ENCODE measurements at places on chromosomes 6 and 20.

GRCh38 chr6:156146891-156147290 is 630.3 kb upstream of the ARID1B start:
- H3K4me1 ChIP-seq: no peaks in the 10 kb centered on the region
- no peak overlapping the region for H3K27ac ChIP-seq
- no peak overlapping the region for H3K4me3 ChIP-seq
- peaks cover 5% of the 10 kb centered on the region for H3K36me3 ChIP-seq
- DNase-seq: no peak
- H3K27me3 ChIP-seq: no peaks in the 10 kb centered on the region

DNA sequence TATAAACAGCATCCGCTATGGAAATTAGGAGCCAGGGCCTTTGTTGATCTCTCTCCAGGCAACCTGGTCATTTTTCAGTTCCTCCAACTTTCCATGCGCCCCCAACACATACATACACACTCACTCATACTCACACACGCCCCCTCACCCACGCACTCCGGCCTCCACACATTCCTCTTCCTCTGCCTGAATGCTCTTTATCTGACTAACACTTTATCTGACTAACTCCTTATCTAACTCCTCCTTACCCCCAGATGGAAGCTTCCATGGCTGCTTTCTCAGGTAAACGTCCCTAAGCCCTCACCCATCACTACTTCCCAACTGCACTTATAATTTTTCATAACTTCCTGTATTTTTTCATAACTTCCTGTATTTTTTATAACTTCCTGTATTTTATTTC is 17.4 kb downstream of the CASS4 start:
- no peaks in the 10 kb centered on the region for H3K27me3 ChIP-seq
- H3K27ac ChIP-seq: peak overlapping the region; percentile 89
- peaks cover 47% of the 10 kb centered on the region for H3K4me1 ChIP-seq
- H3K36me3 ChIP-seq: peaks cover 40% of the 10 kb centered on the region

GRCh38 chr6:55898342-55898741 is 23.0 kb upstream of the BMP5 start:
- no peak overlapping the region for H3K4me3 ChIP-seq
- H3K36me3 ChIP-seq: no peaks in the 10 kb centered on the region
- no peaks in the 10 kb centered on the region for H3K27me3 ChIP-seq
- no peak for DNase-seq

- H3K27ac ChIP-seq: no peak overlapping the region
- no peak overlapping the region for H3K4me3 ChIP-seq
- peaks cover 6% of the 10 kb centered on the region for H3K4me1 ChIP-seq
- peaks cover 1% of the 10 kb centered on the region for H3K27me3 ChIP-seq
These were observed 178.1 kb upstream of the TCF21 start for GRCh38 chr6:133710826-133711225.

- DNase-seq: no peak
- no peak overlapping the region for H3K4me3 ChIP-seq
- H3K27me3 ChIP-seq: no peaks in the 10 kb centered on the region
- no peaks in the 10 kb centered on the region for H3K36me3 ChIP-seq
These were observed 88.6 kb downstream of the PDE10A start for GRCh38 chr6:165574220-165575157.

DNA sequence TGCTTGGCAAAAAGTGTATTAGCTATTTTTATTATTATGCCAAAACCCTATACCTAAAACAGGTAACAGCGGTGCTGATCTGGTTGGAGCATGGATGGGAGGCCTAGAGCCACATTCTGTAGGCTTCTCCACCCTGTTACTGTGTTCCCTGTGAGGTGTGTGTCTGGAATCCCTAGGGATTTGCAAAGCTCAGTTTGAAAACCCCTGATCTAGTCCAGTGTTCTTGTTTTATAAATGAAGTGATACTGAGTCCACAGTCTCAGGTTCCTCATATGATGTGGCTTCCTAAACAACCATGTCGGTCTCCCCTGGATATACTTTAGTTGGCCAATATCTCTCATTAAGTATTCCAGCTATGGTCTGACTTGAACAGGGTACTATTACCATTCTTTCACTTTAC is 16.3 kb downstream of the ACSS2 start:
- H3K4me1 ChIP-seq: peaks cover 45% of the 10 kb centered on the region
- H3K27ac ChIP-seq: peak overlapping the region; percentile 57
- H3K27me3 ChIP-seq: no peaks in the 10 kb centered on the region
- H3K4me3 ChIP-seq: no peak overlapping the region

- H3K27me3 ChIP-seq: peaks cover 1% of the 10 kb centered on the region
- H3K4me1 ChIP-seq: peaks cover 17% of the 10 kb centered on the region
- H3K4me3 ChIP-seq: no peak overlapping the region
- no peak overlapping the region for H3K27ac ChIP-seq
- no peaks in the 10 kb centered on the region for H3K36me3 ChIP-seq
These were observed 89.6 kb upstream of the TOX2 start for GRCh38 chr20:43825051-43825402.

GRCh38 chr20:62350098-62350628 is 16.9 kb downstream of the LAMA5 start:
- no peak for DNase-seq
- no peaks in the 10 kb centered on the region for H3K27me3 ChIP-seq
- no peak overlapping the region for H3K27ac ChIP-seq
- no peak overlapping the region for H3K4me3 ChIP-seq
- no peaks in the 10 kb centered on the region for H3K4me1 ChIP-seq
- H3K36me3 ChIP-seq: no peaks in the 10 kb centered on the region

GRCh38 chr6:143107911-143108761 is 47.4 kb downstream of the AIG1 start:
- H3K27ac ChIP-seq: no peak overlapping the region
- no peaks in the 10 kb centered on the region for H3K27me3 ChIP-seq
- H3K4me1 ChIP-seq: peaks cover 2% of the 10 kb centered on the region
- DNase-seq: no peak
- H3K4me3 ChIP-seq: no peak overlapping the region

DNA sequence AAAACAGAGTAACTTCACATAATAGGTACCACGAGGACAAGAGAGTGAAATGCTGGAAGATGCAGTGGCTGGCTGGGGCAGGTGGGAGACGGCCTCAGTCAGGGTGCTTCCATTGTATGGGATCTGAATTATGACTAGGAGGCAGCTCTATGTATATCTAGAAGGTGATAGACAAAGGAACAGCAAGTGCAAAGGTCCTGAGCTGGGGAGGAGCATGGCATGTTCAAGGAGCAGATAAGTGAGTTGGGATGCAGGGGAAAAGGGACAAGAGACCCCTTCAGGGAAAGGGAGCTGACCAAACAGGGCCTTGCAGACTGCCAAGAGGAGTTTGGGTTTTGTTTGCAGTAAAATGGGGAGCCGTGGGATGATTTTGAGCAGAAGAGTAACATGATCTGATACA is 8.3 kb upstream of the SLC9A8 start:
- H3K36me3 ChIP-seq: no peaks in the 10 kb centered on the region
- DNase-seq: no peak
- no peak overlapping the region for H3K4me3 ChIP-seq
- H3K4me1 ChIP-seq: peaks cover 65% of the 10 kb centered on the region

GRCh38 chr6:32222333-32223230 is 1.3 kb downstream of the NOTCH4 start:
- H3K4me1 ChIP-seq: no peaks in the 10 kb centered on the region
- no peak overlapping the region for H3K27ac ChIP-seq
- H3K4me3 ChIP-seq: no peak overlapping the region
- no peaks in the 10 kb centered on the region for H3K36me3 ChIP-seq
- DNase-seq: no peak
- peaks cover 3% of the 10 kb centered on the region for H3K27me3 ChIP-seq

GRCh38 chr6:30915591-30915946 is 1.5 kb downstream of the VARS2 start:
- peak overlapping the region; percentile 97 for H3K4me3 ChIP-seq
- no peak for DNase-seq
- H3K27ac ChIP-seq: peak overlapping the region; percentile 28
- no peaks in the 10 kb centered on the region for H3K27me3 ChIP-seq
- peaks cover 70% of the 10 kb centered on the region for H3K36me3 ChIP-seq
- peaks cover 16% of the 10 kb centered on the region for H3K4me1 ChIP-seq
